AG04450 (cell line): ENCODE measurements at places on chromosomes 12 and 14. TPM values are rescaled to one million over a fixed set of nuclear protein-coding genes. Genes with fewer than 3 reads are reported as not detected.

Gene IFI27L2
- polyA plus RNA-seq = 81.9 and 122 TPM in 2 replicates

Gene CIROP
- 0.07 and 0.12 TPM in 2 replicates for polyA plus RNA-seq

Gene CCER1
- polyA plus RNA-seq = not detected in 2 replicates

Gene SLC6A13
- not detected in 2 replicates for polyA plus RNA-seq

Gene IFNG-AS1
- polyA plus RNA-seq = not detected in 2 replicates

Gene CD163L1
- 0.36 and 0.82 TPM in 2 replicates for polyA plus RNA-seq

Gene RTN1
- 0.63 and 0.98 TPM in 2 replicates for polyA plus RNA-seq

Gene KLHL33
- polyA plus RNA-seq = 0.06 and 0.09 TPM in 2 replicates

Gene BCL2L14
- polyA plus RNA-seq = not detected in 2 replicates

Gene ERP27
- not detected in 2 replicates for polyA plus RNA-seq

Gene GPR137C
- polyA plus RNA-seq = 0.97 and 1.3 TPM in 2 replicates

Gene GPR84
- not detected in 2 replicates for polyA plus RNA-seq

Gene CCDC175
- polyA plus RNA-seq = not detected in 2 replicates

Gene LARP4
- polyA plus RNA-seq = 19.6 and 25.5 TPM in 2 replicates

Gene SELPLG
- 6.1 and 9.8 TPM in 2 replicates for polyA plus RNA-seq

Gene ACTR6
- polyA plus RNA-seq = 15.2 and 23.8 TPM in 2 replicates

Gene NTS
- polyA plus RNA-seq = 0.20 TPM in 1 of 2 replicates, not detected in the other

Gene TAS2R31
- 0.51 and 0.60 TPM in 2 replicates for polyA plus RNA-seq

Gene ADAM20
- 0.06 and 0.11 TPM in 2 replicates for polyA plus RNA-seq

Gene TIGAR
- 24.5 and 28.8 TPM in 2 replicates for polyA plus RNA-seq

Gene LHX5
- not detected in 2 replicates for polyA plus RNA-seq

Gene PLEKHD1
- not detected in 2 replicates for polyA plus RNA-seq

Gene MFAP5
- 0.36 and 0.60 TPM in 2 replicates for polyA plus RNA-seq

Gene LMNTD1
- 0.57 TPM in 2 replicates for polyA plus RNA-seq

Gene TCL1B
- polyA plus RNA-seq = not detected in 2 replicates
